Body of pancreas (tissue), 4 donors: ENCODE measurements at places on chromosomes 1 and 21.

GRCh38 chr1:167083066-167083665 is 7.0 kb downstream of the GPA33 start:
- H3K4me3 ChIP-seq = no peak overlapping the region
- H3K27ac ChIP-seq = no peak overlapping the region
- no peaks in the 10 kb centered on the region for H3K36me3 ChIP-seq
- DNase-seq = peak; percentile 52
- H3K27me3 ChIP-seq = no peaks in the 10 kb centered on the region

DNA sequence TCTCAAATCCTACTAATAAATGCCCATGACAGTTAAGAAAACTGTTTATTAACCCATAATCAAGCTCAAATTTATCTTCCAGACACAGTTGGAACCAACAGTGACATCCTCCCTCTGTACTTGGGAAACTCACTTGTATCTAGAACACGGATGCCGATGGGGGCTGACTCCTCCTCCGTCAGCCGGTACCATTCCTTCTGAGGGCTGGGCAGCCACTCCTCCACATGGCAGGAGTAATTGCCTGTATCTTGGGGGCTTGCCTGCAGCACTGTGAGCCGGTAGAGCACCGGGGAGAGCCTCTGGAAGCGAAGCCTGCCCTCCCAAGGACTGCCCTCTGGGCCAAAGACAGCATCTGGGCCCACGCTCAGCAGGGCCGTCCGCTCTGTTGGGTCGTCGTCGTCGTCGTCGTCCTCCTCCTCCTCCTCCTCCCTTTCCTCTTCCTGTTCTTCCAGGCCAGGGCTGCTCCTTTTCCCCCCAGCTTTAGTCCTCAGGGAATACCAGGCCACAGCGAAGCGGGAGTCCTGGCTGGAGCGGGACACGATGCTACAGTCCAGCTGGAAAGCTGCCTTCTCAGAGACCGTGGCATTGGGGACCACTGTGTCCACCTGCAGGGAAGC is 8.5 kb upstream of the CD58 start:
- H3K27ac ChIP-seq = no peak overlapping the region
- no peaks in the 10 kb centered on the region for H3K36me3 ChIP-seq
- peaks cover 13% of the 10 kb centered on the region for H3K4me1 ChIP-seq
- no peak for DNase-seq
- no peak overlapping the region for H3K4me3 ChIP-seq
- H3K27me3 ChIP-seq = no peaks in the 10 kb centered on the region

DNA sequence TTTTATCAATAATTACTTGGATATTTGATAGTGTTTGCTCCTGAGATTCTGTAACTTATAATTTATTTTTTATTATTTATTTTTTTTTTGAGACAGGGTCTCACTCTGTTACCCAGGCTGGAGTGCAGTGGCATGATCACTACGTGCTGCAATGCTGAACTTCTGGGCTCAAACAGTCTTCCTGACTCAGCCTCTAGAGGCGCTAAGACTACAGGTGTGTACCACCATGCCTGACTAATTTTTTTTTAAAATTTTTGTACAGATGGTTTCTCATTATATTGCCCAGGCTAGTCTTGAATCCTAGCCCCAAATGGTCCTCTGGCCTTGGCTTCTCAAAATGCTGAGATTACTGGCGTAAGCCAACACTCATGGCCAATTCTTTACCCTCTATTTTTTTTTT is 845.5 kb upstream of the ADGRL4 start:
- no peak overlapping the region for H3K4me3 ChIP-seq
- no peaks in the 10 kb centered on the region for H3K27me3 ChIP-seq
- H3K36me3 ChIP-seq = no peaks in the 10 kb centered on the region
- DNase-seq = no peak

DNA sequence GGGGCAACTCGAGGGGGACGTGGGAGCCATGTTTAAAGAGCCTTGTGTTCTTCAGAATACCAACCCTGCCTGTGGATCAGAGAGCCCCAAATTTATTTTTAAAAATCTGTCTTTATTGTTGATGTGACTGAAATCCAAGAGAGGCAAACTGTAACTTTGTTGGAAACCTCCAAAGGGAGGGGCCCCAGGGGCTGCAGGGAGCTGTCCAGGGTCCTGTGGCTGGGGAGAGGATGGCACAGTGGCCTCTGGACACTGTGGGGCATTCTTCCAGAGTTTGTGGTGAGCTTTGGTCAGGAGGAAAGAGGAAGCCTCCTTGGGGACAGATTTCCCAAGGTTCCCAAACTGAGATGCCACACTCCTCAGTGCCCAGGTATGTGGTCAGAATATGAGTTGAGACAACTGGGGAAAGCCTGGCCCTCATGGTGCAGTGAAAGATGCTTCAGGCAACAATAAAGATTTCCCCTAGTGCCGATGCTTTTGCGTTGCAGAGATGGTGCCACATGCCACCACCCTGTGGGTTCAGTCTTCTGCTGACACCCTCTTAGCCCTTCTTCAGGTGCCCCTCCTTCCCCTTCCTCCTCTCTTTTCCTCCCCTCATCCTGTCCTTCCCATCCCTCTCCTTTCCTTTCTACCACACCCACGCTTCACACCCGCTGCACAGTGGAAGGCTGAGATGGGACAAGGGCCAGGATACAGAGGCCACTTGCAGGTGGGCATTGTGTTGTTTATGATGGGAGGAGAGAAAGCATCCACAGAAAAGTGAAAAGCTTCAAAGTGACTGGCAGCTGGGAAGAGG is 122.1 kb downstream of the UCK2 start:
- H3K27ac ChIP-seq = no peak overlapping the region
- no peaks in the 10 kb centered on the region for H3K36me3 ChIP-seq
- DNase-seq = no peak
- H3K27me3 ChIP-seq = no peaks in the 10 kb centered on the region
- no peaks in the 10 kb centered on the region for H3K4me1 ChIP-seq

GRCh38 chr1:22323141-22323845 is 128.4 kb upstream of the ZBTB40 start:
- DNase-seq = no peak
- H3K4me3 ChIP-seq = no peak overlapping the region
- no peaks in the 10 kb centered on the region for H3K4me1 ChIP-seq
- H3K36me3 ChIP-seq = no peaks in the 10 kb centered on the region

- H3K36me3 ChIP-seq = no peaks in the 10 kb centered on the region
- DNase-seq = no peak
- no peak overlapping the region for H3K4me3 ChIP-seq
- no peaks in the 10 kb centered on the region for H3K4me1 ChIP-seq
- H3K27me3 ChIP-seq = no peaks in the 10 kb centered on the region
- no peak overlapping the region for H3K27ac ChIP-seq
Observed at GRCh38 chr21:42424914-42425541, 21.3 kb downstream of the UBASH3A start.

- no peak overlapping the region for H3K27ac ChIP-seq
- DNase-seq = no peak
- no peaks in the 10 kb centered on the region for H3K4me1 ChIP-seq
- no peaks in the 10 kb centered on the region for H3K27me3 ChIP-seq
- no peak overlapping the region for H3K4me3 ChIP-seq
- no peaks in the 10 kb centered on the region for H3K36me3 ChIP-seq
Observed at GRCh38 chr1:191895049-191895448, 263.2 kb upstream of the RGS18 start.

DNA sequence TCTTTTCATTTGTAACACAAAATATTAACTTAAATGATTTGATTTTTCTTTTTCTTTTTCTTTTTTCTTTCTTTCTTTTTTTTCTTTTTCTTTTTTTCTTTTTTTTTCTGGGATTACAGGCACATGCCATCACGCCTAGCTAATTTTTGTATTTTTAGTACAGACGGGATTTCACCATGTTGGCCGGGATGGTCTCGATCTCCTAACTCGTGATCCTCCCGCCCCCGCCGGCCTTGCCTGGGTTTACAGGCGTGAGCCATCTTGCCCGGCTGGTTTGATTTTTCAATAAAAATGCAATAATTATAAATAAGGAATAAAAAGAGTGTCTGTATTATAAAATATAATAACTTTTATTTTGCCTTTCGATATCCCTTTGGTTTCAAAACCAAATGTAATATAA is 146.7 kb upstream of the RGS18 start:
- no peak for DNase-seq
- H3K36me3 ChIP-seq = no peaks in the 10 kb centered on the region
- H3K4me1 ChIP-seq = no peaks in the 10 kb centered on the region
